ENCODE measurements at places on chromosomes 1 and 21.

- DNase-seq: no peak
These were observed 95.9 kb downstream of the PTPRU start for GRCh38 chr1:29332204-29332603.

GRCh38 chr1:63969441-63969901 is 195.7 kb downstream of the ROR1 start:
- DNase-seq: no peak

DNA sequence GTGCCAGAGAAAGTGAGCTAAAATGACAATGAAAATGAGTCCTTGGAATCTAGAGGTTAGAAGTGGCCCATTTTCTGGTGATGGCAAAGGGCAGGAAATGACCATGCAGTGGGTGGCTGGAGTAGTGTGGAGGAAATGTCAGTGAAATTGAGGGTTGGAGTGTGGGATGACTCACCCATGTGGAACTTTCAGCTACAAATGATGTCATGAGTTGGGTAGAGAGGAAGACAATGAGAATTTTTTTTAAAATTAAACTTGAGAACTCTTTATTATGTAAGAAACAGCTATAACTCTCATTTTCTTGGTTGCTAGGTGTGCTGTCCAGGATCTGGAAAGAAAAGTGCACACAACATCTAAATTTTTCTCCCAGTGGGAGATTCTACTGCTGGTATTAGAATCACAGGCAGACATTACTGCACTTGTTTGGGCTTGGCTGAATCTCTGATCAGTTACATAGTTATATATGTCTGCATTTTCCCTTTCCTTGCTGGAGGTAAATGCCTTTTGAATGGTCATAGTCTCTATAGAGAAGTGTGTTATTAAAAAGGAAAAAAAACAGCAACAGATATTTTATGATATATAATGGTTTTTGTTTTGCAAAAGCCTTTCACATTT is 56.8 kb upstream of the GNG12 start:
- no peak for DNase-seq

DNA sequence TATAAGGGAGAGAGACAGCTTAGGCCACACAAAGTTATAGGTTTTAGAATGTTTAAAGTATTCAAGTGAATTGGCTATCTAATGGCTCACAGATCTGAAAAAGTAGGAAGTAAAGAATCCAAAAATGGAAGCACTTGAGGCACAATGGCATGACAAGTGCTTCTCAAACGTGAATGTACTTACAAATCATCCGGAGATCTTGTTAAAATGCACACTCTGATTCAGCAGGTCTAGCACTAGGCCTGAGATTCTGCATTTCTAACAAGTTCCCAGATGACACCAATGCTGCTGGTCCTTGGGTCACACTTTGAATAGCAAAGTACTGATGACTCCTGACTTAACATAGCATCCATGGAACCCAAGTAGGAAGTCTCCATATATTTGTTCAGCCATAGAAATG is 20.9 kb upstream of the AGL start:
- DNase-seq: no peak

GRCh38 chr21:25171438-25171837 is 435.8 kb downstream of the MRPL39 start:
- no peak for DNase-seq

DNA sequence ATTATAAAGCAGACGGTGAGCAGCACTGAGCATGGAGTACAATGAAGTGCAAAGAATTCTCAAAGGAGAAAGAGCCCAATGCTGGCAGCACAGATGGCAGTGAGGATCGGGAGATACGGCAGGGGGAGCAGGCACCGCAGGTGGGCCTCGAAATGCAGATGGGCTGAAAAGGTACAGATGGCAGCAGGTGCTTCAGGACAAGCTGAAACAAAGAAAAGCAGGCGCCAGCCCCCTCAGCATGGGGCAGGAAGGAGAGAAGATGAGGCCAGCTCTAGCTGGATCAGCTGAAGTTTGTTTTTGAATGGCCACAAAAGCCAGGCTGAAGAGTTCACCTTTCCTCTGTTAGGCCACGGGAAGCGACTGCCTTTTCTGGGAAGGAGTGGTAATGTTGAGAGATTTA is 7.7 kb downstream of the CFAP298 start:
- no peak for DNase-seq

GRCh38 chr1:65148548-65149350 is 746 bp downstream of the AK4 start:
- DNase-seq: peak; percentile 79

DNA sequence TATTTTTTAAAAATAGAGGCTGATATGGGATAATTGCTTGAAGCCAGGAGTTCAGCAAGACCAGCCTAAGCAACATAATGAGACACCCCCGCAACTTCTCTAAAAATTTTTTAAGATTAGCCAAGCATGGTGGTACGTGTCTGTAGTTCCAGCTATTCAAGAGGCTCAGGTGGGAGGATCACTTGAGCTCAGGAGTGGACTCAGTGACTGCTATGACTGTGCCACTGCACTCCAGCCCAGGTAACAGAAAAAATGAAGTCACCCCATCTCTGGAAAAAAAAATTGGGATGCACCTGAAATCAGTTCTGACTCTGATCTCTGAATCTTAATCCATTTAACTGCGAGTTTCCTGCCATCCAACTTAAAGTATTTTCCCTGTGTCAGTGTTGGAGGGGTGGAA is 124.2 kb downstream of the MRPS6 start:
- no peak for DNase-seq

DNA sequence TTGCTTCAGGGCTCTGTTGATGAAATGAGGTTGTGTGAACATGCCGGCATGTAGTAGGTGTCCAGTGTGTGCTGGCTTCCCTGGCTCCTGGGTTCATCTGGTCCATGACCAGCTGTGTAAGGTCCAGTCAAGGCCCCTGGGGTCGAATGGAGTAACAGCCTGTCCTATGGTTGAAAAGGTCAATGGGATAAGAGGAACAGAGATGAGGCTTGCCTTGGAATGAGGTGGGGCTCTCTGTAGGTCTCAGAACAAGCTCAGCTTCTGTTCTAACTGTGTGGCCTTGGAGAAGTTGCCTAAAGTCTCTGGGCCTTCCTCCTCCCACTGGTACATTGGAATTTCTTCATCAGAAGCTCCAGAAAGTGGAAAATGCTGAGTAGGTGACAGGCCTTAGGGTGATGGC is 26.6 kb downstream of the RPS6KA1 start:
- no peak for DNase-seq

DNA sequence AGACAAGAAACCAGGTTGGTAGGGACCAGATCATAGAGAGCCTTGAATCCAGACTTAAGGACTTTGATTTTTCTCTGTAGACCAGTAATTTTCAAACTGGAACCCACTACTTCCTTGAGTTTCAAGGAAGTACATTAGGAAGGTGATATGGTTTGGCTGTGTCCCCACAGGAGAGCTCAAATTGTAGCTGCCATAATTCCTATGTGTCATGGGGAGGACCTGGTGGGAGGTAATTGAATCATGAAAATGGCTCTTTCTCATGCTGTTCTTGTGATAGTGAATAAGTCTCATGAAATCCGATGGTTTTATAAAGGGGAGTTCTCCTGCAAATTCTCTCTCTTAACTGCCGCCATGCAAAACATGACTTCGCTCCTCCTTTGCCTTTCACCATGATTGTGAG is 10.1 kb upstream of the PRKAA2 start:
- no peak for DNase-seq

- no peak for DNase-seq
These were observed 9.4 kb downstream of the SNAP47 start for GRCh38 chr1:227744668-227745067.

DNA sequence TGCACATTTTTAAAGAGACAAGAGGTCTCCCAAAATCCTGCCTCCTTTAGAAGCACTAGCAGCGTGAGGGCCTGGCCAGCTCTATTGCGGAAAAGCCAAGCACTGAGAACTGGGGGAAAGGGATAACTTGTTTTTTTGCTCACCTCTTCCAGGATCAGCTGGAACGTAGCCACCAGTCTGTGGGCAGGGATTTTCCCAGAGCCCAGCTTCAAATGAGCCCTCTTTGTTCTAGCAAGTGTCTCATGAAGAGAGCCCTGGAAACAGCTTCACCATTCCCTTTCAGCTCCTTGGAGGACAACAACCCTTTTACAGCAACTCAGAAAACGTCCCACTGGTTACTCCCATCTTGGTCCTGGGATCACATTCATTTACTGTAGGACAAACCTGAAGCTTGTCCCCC is 195.4 kb downstream of the LMX1A start:
- DNase-seq: no peak

GRCh38 chr1:48048980-48049379 is 51.8 kb upstream of the TRABD2B start:
- DNase-seq: no peak

- no peak for DNase-seq
These were observed 165.5 kb downstream of the SNX7 start for GRCh38 chr1:98827041-98827440.

- no peak for DNase-seq
These were observed 753.1 kb downstream of the NCAM2 start for GRCh38 chr21:21751286-21751685.

DNA sequence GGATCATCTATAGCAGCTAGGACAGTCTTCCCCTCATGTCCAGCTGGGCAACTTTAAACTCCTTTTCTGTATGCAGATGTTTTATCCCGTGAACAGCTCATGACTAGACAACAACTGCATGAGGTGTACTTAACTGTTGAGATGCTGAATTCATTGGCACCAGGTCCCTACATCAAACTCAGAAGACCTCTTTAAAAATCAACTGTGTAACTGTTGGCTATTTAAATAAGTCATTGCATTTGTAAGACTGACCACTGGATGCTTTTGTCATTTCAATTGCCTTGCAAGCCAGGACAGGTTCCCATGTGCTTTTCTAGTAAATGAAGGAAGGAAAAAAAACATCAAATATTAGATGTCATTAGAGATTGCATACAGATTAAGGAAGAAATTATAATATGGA is 28.3 kb upstream of the GORAB start:
- DNase-seq: no peak

GRCh38 chr1:226604560-226605317 is 56.2 kb downstream of the STUM start:
- no peak for DNase-seq

DNA sequence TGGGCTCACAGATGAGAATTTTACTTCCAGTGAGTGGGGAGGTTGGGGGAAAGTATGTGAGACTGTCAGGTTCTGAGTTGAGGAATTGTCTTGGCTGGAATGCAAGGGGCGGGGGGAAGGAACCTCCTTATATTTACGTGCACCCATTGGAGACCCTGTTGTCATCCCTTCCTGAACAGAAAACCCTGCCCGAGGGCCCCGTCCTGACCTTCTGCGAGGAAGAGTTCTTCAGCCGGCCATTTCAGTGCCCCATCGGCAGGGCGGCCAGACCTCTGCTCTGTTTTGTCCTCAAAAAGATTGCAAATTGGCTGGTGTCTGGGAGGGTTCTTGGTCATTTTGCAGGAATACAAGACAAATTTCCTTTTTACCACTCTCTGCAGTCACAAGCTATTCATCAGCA is 7.1 kb downstream of the KIF26B start:
- no peak for DNase-seq

- DNase-seq: no peak
These were observed 140.5 kb downstream of the SLC44A5 start for GRCh38 chr1:75470448-75470847.

GRCh38 chr1:29222686-29223085 is 8.0 kb downstream of the MECR start:
- no peak for DNase-seq

GRCh38 chr1:29521438-29521715 is 285.1 kb downstream of the PTPRU start:
- DNase-seq: no peak

- peak; percentile 38 for DNase-seq
These were observed 39.1 kb upstream of the ID3 start for GRCh38 chr1:23598424-23598823.

Data from right kidney (tissue), 9 donors.